Uterus (tissue), 4 donors: ENCODE measurements at places on chromosomes 7 and 10. TPM values are rescaled to one million over a fixed set of nuclear protein-coding genes. Genes with fewer than 3 reads are reported as not detected.
A peak's percentile ranks its signal among the peaks of the same experiment; 100 is the strongest.

GRCh38 chr10:49277973-49278372 is 21.0 kb upstream of the C10orf71 start:
- H3K27me3 ChIP-seq: no peaks in the 10 kb centered on the region
- no peaks in the 10 kb centered on the region for H3K36me3 ChIP-seq
- no peak overlapping the region for H3K4me3 ChIP-seq

DNA sequence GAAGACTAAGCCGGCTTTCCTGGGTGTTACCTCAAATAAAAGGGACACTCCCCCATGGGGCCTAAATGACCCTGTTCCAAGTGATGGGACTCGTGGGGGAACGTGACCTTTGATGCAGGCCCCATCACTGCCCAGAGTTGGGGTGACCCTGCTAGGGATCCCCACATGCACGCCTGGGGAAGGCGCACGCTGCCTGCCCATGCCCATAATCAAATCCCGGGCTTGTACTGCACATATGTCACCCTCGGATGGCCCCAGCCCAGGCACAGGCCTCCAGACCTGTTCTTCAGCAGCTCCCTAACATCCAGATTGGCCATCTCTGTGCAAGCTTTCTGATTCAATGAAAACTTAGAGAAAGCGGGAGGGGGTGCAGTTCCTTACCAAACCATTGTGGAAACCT is 14.7 kb downstream of the EBF3 start:
- H3K36me3 ChIP-seq: no peaks in the 10 kb centered on the region
- no peak overlapping the region for H3K27ac ChIP-seq
- H3K4me1 ChIP-seq: no peaks in the 10 kb centered on the region
- DNase-seq: no peak
- H3K27me3 ChIP-seq: no peaks in the 10 kb centered on the region

DNA sequence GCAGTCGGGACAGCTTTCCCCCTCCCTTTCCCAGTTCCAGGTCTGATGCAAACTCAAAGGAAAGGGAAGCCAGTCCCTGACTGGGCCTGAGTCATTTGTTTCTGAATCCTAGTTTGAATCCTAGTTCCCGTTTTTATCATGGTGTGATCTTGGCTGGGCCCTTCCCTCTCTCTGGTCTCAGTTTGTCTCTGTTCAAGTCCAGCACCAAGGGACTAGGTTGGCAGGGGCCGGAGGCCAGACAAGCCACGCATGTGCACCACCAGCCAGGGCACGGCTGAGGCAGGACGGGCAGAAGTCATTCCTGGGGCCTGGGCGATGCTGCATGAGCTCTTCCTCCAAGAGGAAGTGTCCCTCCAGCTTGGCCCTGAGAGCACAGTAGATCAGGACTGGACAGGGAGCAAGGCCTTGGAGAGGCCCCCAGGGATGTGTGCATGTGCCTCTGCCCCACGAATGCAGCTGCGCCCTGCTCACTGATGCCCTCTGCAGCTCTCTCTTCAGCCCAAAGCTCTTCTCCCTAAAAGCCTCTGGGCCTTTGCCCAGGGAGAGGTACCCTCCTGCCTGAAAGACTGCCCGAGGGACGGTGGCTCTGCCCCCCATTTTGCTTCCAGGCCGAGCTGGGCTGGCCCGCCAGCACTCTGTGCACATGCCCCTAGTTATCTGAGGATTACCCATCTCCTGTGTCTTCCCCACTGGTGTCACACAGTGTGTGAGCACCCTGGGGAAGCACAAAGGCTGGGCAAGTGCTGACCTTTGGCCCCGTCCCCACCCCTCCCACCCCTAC is 86.7 kb downstream of the ZMIZ1 start:
- peak; percentile 41 for DNase-seq
- peaks cover 17% of the 10 kb centered on the region for H3K4me1 ChIP-seq
- no peaks in the 10 kb centered on the region for H3K36me3 ChIP-seq
- peak overlapping the region; percentile 94 for H3K27ac ChIP-seq

DNA sequence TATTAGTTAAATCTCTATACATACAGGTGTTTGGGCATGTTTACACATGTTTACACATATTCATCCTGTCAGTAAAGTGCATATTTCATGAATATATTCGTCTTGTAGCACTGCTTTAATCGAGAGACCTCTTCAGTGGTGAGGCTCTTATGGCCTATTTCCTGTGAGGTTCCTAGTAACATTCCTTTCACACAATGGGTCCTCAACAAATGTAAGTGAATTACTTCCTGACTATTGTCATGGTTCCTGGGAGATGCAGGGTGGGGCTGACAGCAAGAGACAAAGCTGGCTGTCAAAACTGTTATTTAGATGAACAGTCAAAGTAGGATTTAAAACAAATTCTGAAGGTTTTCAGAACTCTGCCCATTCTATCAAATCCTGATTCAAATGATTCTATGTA is 12.4 kb upstream of the SEMA3A start:
- no peaks in the 10 kb centered on the region for H3K36me3 ChIP-seq
- no peak overlapping the region for H3K27ac ChIP-seq
- no peaks in the 10 kb centered on the region for H3K4me1 ChIP-seq
- no peaks in the 10 kb centered on the region for H3K27me3 ChIP-seq
- DNase-seq: no peak

- H3K27me3 ChIP-seq: no peaks in the 10 kb centered on the region
- H3K27ac ChIP-seq: no peak overlapping the region
- H3K36me3 ChIP-seq: no peaks in the 10 kb centered on the region
- H3K4me3 ChIP-seq: no peak overlapping the region
- H3K4me1 ChIP-seq: no peaks in the 10 kb centered on the region
These were observed 1.7 kb upstream of the CTNNA3 start for GRCh38 chr10:67697724-67698131.

GRCh38 chr7:42605406-42606192 is 306.3 kb downstream of the C7orf25 start:
- H3K27ac ChIP-seq: peak overlapping the region; percentile 22

- H3K36me3 ChIP-seq: no peaks in the 10 kb centered on the region
- no peaks in the 10 kb centered on the region for H3K4me1 ChIP-seq
- no peak for DNase-seq
- no peaks in the 10 kb centered on the region for H3K27me3 ChIP-seq
- H3K27ac ChIP-seq: peak overlapping the region; percentile 56
These were observed 160.6 kb downstream of the KLF6 start for GRCh38 chr10:3624367-3624766.

- peak; percentile 34 for DNase-seq
- no peaks in the 10 kb centered on the region for H3K4me1 ChIP-seq
- no peaks in the 10 kb centered on the region for H3K27me3 ChIP-seq
- no peaks in the 10 kb centered on the region for H3K36me3 ChIP-seq
- no peak overlapping the region for H3K4me3 ChIP-seq
- no peak overlapping the region for H3K27ac ChIP-seq
These were observed 38.3 kb downstream of the LYZL2 start for GRCh38 chr10:30591249-30591670.

- H3K36me3 ChIP-seq: no peaks in the 10 kb centered on the region
- peaks cover 14% of the 10 kb centered on the region for H3K27me3 ChIP-seq
- no peaks in the 10 kb centered on the region for H3K4me1 ChIP-seq
- H3K4me3 ChIP-seq: peak within 1 kb of the TSS; percentile 22
- no peak within 1 kb of the TSS for H3K27ac ChIP-seq
- DNase-seq: peak; percentile 13
These were observed at the start of gene DKK1 for GRCh38 chr10:52313933-52314821. DKK1 (plus strand) TSS chr10:52314281; CDS start chr10:52314435, 154 bp downstream.

GRCh38 chr10:95445223-95445836 is 115.8 kb downstream of the SORBS1 start:
- peak overlapping the region; percentile 80 for H3K27ac ChIP-seq
- no peaks in the 10 kb centered on the region for H3K36me3 ChIP-seq
- peaks cover 14% of the 10 kb centered on the region for H3K4me1 ChIP-seq
- DNase-seq: peak; percentile 80

- no peak overlapping the region for H3K4me3 ChIP-seq
- no peaks in the 10 kb centered on the region for H3K27me3 ChIP-seq
- no peak overlapping the region for H3K27ac ChIP-seq
- H3K36me3 ChIP-seq: no peaks in the 10 kb centered on the region
These were observed 132.0 kb upstream of the SVIL start for GRCh38 chr10:29766753-29767152.

DNA sequence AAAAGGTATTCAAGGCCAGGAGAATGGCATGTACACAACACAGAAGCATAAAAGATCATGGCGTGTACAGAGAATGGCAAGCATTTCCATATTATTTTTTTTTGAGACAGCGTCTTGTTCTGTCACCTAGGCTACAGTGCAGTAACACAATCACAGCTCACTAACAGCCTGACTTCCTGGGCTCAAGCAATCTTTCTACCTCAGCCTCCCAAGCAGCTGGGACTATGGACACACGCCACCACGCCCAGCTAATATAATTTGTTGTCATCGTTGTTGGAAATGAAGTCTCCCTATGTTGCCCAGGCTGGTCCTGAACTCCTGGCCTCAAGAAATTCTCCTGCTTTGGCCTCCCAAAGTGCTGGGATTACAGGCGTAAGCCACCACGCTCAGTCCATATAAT is 27.3 kb downstream of the ANXA7 start:
- no peaks in the 10 kb centered on the region for H3K27me3 ChIP-seq
- no peak overlapping the region for H3K4me3 ChIP-seq
- no peaks in the 10 kb centered on the region for H3K36me3 ChIP-seq
- H3K4me1 ChIP-seq: no peaks in the 10 kb centered on the region
- H3K27ac ChIP-seq: no peak overlapping the region

DNA sequence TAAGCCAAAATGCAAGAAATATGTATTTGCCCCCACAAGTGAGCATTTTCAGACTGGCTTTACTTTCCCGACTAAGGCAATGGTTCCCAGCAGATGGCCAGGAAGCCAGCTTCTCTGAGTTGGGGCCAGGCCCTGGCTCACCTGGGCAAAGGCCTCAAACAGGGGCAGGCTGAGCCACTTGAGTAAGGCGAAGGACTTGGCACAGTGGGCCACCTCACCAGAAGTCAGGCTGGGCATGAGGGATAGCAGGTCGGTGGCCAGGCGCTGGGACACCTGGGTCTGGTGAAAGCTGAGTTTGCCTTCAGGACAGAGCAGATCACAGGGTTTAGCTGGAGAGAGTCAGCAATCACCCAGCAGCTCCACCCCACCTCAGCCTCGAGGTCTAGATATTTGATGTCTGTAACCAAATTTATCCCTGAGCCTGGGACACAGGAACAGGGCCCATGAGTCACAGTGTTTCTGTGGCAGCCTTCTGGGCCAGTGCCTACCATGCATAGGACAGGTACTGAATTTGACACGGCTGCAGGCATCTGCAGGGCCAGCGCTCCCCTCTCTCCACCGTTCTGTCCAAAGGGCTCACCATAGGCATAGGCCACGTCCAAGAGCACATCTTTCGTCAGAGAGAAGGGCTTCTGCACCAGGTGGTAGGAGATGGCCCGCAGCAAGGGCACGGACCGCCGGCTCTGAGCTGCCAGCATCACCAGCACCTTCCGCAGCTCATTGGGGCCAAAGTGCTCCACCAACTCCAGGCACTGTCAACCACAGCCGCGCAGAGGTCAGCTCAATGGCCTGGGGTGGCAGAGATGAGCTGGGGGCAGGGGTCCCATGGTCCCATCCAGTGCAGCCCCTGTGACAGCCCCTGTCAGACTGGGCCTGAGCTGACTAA is 7.3 kb downstream of the TBRG4 start:
- no peaks in the 10 kb centered on the region for H3K4me1 ChIP-seq
- no peak for DNase-seq
- H3K36me3 ChIP-seq: no peaks in the 10 kb centered on the region
- H3K27me3 ChIP-seq: no peaks in the 10 kb centered on the region
- H3K4me3 ChIP-seq: no peak overlapping the region

GRCh38 chr7:32256811-32257210 is 186.6 kb upstream of the PDE1C start:
- no peak for DNase-seq
- no peaks in the 10 kb centered on the region for H3K4me1 ChIP-seq
- H3K27me3 ChIP-seq: no peaks in the 10 kb centered on the region
- H3K27ac ChIP-seq: no peak overlapping the region
- H3K4me3 ChIP-seq: no peak overlapping the region
- H3K36me3 ChIP-seq: no peaks in the 10 kb centered on the region

- no peak for DNase-seq
- H3K4me3 ChIP-seq: no peak overlapping the region
- H3K4me1 ChIP-seq: no peaks in the 10 kb centered on the region
- H3K27me3 ChIP-seq: no peaks in the 10 kb centered on the region
- H3K36me3 ChIP-seq: no peaks in the 10 kb centered on the region
- H3K27ac ChIP-seq: no peak overlapping the region
These were observed 84.5 kb downstream of the PIP4K2A start for GRCh38 chr10:22629852-22630233.

GRCh38 chr10:30050411-30050810 is 9.0 kb downstream of the JCAD start:
- H3K27me3 ChIP-seq: no peaks in the 10 kb centered on the region
- no peaks in the 10 kb centered on the region for H3K36me3 ChIP-seq
- no peak for DNase-seq
- no peak overlapping the region for H3K27ac ChIP-seq
- H3K4me3 ChIP-seq: no peak overlapping the region
- no peaks in the 10 kb centered on the region for H3K4me1 ChIP-seq

DNA sequence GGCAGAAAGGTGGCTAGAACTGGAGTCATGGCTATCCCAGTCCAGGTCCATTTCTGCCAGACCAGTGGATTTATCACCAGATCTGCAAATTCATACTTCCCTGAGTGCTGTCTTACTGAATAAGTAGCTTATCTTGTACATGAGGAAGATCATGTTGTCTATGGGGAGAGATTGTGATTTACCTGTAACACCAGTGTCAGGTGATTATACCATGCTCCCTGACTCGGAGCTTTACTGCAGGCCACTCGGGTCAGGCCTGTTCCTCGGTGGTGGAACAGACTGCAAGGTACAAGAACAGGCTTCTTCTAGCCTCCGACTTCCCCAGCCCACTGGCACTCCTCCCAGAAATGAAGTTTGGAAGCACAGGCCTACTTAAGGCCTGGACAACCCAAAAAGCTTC is 42.6 kb upstream of the DLG5 start:
- H3K27ac ChIP-seq: peak overlapping the region; percentile 84
- DNase-seq: peak; percentile 37
- no peak overlapping the region for H3K4me3 ChIP-seq
- no peaks in the 10 kb centered on the region for H3K4me1 ChIP-seq
- H3K36me3 ChIP-seq: no peaks in the 10 kb centered on the region

- H3K36me3 ChIP-seq: no peaks in the 10 kb centered on the region
- H3K27me3 ChIP-seq: no peaks in the 10 kb centered on the region
These were observed 37.5 kb upstream of the DNAJB6 start for GRCh38 chr7:157299317-157299612.

GRCh38 chr10:82212753-82213152 is 337.8 kb downstream of the NRG3 start:
- no peak for DNase-seq
- H3K27me3 ChIP-seq: no peaks in the 10 kb centered on the region
- H3K27ac ChIP-seq: no peak overlapping the region

The PARP12 gene
- 38.8 TPM for total RNA-seq

The PVRIG gene
- total RNA-seq: not detected

The VWDE gene
- not detected for total RNA-seq

The AQP1 gene
- 69.6 TPM for total RNA-seq

The FGFR2 gene
- 159 TPM for total RNA-seq

The ACSM6 gene
- not detected for total RNA-seq

The CDC123 gene
- total RNA-seq: 95.5 TPM

The C7orf57 gene
- total RNA-seq: 0.76 TPM

The MMRN2 gene
- 94.8 TPM for total RNA-seq

The TRPV6 gene
- total RNA-seq: 0.46 TPM

The ANXA11 gene
- total RNA-seq: 157 TPM

The ZP3 gene
- 5.9 TPM for total RNA-seq
